ENCODE measurements at places on chromosomes 11 and 22.

- DNase-seq, result no peak
Measured at GRCh38 chr11:77155082-77155475, 27.0 kb downstream of the MYO7A start.

DNA sequence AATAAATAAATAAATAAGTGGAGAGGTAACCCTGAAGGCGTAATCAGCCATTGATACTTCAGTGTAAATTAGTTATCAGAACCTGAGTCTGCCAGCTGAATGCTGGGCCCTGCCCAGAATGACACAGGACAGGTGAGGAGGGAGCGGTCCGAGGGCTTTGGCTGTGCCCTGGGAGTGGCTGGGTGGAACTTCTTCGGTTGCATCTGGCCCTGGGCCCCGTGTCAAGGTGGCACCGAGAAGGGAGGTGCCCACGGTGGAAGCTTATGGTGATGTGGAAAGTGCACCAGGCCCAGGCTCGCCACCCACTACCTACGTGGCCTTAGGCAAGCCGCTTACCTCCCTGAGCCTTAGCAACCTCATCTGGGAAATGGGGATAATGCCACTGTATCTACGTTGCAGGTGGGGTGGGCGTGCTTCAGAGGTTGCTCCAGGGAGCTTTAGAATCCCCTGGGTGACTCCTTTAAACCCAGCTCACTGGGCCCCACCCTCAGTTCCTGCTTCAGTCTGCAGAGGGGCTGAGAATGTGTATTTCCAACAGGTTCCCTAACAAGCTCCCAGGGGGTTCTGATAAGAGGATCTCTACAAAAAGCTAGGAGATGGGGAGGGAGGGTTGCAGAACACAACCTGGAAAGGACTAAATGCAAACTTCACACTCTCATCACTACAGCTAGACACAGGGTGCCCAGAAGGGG is 38.8 kb downstream of the TXN2 start:
- DNase-seq, result no peak

DNA sequence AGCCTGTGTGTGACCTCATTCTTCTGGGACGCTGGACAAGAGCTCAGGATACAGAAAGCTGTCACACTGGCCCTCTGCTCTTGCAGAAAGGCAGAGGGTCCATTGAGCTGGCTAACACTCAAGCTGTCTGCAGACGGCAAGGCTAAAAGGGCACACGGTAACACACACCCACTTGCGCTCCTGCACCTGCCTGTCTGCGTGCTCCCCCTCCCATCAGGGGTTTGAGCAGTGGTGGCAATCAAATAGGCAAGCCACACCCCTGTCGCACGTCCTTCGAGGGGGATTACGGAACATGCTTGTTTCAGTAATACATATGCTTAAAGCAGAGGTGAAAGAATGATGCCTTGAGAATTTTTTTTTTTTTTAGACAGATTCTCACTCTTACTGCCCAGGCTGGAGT is 7.1 kb upstream of the QSER1 start:
- DNase-seq, result no peak

GRCh38 chr11:1853376-1854131 is 670 bp downstream of the LSP1 start:
- DNase-seq, result no peak

DNA sequence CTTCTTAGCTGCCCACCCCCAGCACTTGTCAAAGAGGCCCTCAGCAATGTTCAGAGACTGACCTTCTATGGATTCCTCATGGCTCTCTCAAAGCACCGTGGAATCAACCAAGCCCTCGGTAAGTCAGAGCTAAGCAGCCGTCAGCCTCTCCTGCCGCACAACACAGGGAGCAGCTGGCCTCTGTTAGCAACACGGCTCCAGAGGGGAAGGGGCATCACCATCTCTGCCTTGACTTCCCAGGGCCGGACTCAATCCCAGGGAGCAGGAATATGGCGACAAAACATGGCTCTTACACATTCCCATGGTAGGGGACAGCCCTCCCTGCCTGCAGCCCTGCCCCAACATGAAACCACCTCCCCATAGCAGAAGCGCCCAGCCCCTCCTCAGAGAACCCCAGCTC is 18.9 kb downstream of the ARFGAP2 start:
- no peak for DNase-seq

DNA sequence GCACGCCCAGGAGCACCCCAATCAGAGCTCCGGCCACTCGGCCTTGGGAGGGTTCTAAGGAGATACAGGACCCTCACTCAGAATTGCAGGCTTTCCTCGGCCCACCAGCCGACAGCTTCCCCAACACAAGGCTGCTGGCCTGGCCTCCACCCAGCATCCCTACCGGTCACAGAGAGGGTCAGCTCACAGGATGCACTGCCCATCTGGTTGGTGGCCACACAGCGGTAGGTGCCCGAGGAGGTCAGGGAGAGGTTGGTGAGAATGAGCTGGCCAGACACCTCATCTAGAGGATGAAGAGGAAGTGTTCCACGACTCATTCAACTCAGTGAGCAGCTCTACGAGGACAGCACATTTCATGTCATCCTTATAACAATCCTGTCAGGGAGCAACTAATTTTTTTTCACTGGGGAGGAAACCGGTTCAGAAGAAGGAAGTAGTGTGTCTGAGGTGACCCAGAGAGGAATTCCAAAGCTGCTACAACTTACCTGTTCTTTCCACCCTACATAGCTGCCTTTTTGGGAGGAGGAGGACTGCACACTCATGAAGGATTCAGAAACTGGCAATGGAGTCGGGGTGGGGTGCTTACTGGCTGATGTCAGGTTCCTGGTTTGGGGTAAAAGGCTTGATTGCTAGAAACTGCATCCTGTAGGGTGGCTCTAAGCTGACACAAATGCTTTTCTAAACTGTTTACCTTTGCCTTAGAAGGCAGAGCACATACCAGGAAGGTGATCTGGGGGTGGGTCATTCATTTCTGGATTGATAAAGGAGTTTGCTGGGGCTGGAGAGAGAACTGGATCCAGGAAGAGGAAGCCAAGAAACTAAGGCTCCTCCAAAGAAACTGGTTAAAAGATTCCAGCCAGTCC is 3.3 kb downstream of the VSIG2 start:
- no peak for DNase-seq

DNA sequence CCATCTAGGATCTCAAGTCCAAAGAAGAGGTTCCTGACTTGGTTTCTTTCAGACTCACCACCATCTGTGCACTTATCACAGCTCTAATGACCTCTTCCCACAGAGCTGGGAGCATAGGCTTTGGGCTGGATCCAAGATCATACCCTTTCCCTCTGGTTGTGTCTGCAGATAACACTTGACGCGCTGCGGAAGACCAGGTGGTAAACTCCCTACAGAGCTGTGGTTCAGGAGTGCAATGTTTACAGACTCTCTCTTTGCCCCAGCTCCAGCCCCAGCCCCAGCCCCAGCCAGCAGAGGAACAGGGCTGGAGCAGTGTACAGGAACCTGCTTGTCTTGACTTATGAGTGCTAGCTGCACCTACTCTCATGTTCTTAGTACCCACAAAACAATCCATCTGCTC is 274.4 kb upstream of the SYN3 start:
- DNase-seq, result no peak

DNA sequence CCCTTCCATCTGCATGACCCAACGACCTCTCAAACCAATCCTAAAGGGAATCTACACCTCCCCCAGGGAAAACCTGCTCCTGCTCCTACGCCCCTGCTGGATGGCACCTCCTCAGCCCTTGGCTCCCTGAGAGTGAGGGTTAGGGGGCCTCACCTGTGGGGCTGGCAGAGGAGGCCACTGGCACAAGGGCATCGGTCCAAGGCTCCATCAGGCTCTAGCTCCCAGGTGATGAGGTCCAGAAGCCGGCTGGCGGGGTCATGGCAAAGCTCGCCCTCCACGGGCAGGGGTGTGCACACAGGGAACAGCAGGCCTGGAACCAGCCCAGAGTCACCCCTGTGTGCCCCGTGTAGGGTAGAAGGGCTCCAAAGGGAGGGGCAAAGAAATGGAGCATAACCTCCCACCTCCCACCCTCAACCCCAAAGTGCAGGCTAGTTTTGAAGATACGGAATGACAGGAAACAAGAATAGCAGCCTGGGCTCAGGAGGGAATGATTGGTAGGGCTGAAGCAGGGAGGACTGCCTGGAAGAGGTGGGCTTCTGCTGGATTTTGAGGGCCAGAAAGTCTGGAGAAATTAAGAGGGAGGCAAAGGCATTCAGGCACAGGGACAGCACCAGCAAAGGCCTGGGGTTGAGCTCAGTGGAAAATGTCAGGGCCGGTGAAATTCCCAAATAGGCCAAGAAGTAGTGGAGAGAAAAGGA is 42.6 kb downstream of the DKK3 start:
- DNase-seq, result no peak

DNA sequence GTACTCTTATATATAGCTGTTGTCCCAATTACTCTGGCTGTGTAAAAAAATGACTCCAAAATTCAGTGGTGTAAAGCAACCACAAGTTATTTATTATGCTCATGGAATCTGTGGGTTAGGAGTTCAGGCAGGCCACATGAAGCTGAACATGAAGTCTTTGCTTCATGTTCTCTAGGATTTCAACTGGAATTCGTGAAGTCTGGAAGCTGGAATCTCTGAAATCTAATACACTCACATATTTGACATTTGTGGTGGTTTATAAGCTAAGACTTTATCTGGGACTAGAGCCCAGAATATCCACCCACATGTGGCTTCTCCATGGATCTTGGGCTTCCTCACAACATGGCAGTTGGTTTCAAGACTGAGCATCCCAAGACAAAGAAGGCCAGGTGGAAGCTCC is 430.6 kb downstream of the MIAT start:
- DNase-seq, result no peak

- DNase-seq, result no peak
Measured at GRCh38 chr22:23521441-23522113, 58.5 kb downstream of the IGLL1 start.

- no peak for DNase-seq
Measured at GRCh38 chr11:126133901-126134300, 71.2 kb upstream of the CDON start.

DNA sequence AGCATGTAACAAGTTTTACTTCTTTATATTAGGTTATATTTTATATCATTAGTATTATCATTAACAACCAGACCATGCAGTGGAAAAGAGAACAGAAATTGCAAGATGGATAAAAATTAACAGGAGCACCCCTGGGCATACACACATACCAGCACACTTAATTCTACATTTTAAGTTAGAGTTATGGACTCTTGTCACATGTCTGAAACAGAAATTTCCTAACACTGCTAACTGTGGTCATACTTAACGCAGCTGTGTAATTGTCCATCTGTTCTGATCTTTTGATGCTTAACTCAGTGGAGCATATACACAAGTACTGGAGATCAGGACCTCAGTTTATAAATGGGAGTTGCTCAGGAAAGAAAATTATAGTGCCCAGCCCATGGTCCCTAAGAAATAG is 358 bp downstream of the OR52H1 start:
- no peak for DNase-seq

DNA sequence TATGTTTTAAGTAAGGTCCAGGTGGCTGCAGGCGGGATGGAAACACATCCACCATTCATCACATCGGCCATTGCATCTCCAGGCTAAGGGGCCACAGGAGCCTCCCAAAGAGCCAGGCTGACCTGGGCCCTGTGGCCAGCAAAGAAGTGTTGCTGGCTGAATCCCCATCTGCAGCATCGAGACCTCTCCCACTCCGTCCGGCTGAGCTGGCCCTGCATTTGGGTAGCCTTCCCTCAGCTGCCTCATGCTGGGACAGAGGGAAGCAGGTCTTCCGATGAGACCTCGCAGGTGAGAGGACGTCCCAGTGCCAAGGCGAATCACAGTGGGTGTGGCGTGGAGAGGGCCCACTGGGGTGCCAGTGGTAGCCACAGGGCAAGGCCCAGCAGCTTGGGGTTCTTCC is 24.5 kb downstream of the RSPH14 start:
- DNase-seq, result no peak

DNA sequence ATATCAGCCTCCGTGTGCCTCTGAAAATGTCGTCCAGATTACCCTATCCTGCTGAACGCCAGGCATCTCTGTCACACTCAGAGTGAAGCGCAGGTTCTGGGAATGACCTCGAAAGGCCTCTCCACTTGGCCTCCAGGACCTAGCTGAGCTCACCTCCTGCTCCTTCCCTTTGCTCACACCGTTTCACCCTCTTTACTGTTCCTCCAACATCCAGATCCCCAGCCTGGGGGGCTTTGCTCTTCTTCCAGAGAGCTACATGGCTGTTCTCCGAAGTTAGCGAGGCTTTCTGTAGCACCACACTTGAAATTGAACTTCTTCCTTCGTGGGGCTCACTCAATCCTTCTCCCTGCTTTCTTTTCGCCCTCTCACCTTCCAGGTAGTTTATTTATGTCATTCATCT is 27.9 kb downstream of the GLB1L2 start:
- no peak for DNase-seq

DNA sequence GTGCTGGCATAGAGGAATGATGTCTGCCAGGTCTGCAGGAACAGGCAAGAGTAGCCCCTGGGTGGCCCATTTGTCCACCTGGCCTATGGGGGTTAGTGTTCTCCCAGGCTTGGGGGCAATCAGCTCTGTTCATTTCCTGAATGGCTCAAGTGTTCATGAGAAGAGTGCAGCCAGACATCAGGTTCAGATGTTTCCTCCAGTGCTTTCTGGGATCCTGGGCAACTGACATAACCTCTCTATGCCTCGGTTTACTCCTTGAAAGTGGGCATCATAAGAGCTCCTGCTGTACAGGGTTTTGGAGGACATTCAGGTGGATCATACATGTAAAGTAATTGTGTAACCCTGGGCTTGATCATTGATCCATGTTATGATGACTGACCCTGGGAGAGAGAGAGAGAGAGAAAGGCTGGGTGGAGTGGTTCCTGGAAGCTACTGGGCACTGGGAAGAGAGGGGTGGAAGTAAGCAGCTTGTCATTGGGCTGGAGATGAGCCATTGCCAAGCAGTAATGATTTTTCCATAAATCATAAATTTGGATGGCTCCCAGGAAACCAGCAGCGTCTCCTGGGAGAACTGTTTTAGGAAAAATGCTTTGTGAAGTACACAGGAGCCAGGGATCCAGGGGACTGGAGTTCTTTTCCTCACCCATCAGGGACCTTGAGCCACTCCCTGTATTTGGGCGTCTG is 30.2 kb upstream of the ACCSL start:
- no peak for DNase-seq

DNA sequence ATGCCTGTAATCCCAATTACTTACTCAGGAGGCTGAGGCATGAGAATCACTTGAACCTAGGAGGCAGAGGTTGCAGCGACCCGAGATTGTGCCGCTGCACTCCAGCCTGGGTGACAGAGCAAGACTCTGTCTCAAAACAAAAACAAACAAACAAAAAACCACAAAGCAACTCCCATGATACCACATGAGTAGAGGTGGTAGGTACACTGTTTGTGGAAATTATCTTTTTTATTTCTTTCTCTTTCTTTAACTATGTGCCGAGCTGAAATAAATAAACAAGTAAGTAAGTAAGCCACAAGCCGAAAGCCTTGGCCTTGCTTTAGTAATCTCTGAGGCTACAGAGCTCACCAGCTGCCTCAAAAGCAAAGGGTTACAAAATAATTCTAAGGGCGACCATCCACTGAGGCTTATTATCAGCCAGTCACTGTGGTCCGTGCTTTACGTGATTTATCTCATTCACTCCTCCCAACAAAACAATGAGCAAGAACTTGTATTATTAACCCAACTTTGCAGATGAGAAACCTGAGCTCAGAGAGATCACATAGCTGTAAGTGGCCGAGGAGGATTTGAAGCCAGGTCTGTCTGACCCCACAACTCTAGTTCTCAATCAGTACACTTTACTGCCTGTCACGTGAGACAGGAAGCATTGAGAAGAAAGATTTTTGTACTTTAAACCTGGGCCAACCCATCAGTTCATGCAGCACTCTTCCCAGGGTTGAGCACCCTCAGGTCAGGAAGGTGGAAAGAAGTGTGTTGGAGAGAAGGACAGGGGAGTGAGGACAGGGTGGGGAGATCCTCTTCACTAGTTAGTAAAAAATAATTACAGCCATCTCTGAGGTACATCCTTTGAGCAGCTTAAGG is 69.8 kb upstream of the MTMR2 start:
- no peak for DNase-seq

- no peak for DNase-seq
Measured at GRCh38 chr22:26648011-26648497, 9.3 kb upstream of the MIAT start.
